ENCODE measurements at places on chromosomes 7 and 10.
A peak's percentile ranks its signal among the peaks of the same experiment; 100 is the strongest.

DNA sequence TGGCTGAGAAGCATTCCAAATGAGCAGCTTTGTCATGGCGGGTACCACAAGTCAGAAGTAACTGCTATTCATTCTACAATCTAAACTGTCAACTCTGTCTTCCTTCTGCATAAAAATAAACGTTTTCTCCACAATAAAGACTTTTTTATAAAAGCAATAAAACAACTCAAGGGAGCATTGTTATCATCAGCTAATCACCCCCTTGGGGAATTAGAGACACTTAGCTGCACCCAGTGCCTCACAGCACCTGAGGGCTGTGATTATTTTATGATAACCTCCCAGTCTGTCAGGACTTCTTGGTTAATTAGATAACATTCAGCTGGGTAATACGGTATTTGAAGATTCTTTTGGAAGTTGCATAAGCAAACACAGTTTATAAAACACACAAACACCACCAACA, 155.6 kb downstream of the PPP1R3A start:
- no peak for DNase-seq

- no peak for DNase-seq
Measured at GRCh38 chr7:96167424-96167823, 154.5 kb downstream of the SLC25A13 start.

DNA sequence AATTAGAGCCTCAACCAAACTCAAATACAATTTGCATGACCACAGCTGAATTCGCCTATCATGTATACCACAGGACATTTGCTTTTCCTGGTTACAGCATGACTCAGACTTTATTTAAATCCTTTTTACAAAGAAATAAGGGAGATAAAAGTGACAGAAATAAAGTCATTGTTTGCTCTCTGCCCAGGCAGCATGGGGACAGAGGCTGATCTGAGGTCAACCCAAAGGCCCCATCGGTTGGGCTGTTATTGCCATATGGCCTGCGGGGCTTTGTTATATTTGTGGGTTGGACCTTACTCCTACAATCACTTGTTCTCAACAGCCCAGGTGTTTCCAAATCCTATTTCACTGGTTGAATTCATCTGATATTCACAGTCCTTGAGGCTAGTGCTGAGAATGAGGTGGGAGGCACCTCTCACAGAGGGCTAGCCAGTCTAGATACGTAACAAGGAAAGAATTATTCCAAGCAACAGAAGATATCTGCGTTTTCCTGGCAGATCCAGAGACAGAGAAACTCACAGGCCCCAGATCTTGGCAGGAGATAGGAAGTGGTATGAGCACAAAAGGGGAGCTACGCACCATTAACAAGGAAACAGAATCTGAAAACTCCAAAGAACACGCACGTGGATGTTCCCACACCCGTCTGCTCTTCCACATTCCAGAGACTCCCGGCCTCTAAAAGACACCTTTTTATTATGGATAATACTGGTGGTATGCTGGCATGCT, 117.3 kb downstream of the HIPK2 start:
- no peak for DNase-seq

GRCh38 chr7:101875283-101875846, 57.9 kb downstream of the CUX1 start:
- no peak for DNase-seq

DNA sequence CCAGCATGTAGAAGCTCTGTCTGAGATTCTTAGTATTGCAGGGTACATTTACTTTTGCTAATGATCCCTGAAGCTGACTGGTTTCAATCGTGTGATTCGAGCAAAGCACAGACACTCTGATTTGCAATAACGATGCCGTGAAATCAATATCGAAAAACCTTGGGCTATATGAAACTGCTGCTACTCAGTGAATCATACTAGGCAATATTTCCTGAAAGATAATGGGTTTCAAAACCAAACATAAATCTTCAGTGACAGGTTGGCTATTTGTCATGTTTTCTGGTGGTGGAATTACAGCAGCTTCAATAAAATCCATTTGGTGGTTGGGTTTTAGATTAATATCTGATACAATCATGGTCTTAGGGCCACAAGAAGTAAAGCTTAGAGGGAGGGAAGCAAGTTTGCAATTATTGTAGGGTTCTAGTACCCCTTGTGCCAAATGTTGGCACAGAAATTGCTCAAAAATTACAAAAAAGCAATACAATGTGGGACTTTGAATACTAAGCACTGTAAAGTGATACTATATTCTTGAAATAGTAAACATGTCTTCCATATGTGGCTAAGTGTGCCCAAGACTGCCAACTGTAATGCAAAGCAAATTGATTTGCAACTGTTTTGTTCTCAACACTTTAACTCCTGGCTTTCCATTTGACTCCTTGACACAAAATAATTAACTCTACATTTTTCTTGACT, 112.4 kb upstream of the JAZF1 start:
- no peak for DNase-seq

DNA sequence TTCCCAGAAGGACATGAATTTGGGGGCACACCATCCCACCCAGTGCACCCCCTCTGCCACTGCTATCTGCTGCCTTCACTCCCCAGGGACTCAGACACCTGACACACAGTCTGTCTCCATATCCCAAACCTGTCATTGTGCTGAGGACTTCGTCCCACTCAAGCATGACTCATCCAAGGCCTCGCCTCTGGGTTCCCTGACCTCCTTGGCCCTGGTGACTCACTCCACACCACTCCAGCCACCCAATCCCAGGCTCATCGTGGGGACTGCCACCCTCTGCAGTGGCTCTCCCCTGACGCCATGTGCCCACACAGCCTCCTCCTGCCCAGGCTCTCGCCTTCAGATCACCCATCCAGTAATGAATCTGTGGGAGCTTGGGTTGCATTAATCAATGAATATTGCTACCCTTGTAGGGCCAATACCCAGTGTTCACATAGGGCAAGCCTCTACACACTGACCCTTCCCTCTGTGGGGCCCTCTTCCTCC, 6.6 kb upstream of the INSIG1 start:
- DNase-seq, result peak; percentile 57

DNA sequence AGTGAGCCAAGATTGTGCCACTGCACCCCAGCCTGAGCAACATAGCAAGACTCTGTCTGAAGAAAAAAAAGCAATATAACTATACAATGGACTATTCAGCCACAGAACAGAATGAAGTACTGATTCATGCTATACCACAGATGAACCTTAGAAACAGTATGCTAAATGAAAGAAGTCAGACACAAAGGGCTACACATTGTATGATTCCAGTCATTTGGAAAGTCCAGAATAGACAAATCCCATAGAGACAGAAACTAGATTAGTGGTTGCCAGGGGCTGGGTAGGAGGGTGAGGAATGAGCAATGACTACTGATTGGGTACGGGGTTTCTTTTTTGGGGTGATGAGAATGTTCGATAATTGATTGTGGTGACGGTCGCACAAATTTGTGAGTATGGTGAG, 9.6 kb upstream of the CFAP70 start:
- DNase-seq, result no peak

GRCh38 chr7:140263277-140263676, 86.5 kb upstream of the KDM7A start:
- no peak for DNase-seq

GRCh38 chr10:102395400-102396316, at the start of gene NFKB2:
Gene NFKB2 (plus strand): TSS chr10:102395705. CDS start chr10:102395960, 255 bp downstream.
- peak; percentile 88 for DNase-seq

- no peak for DNase-seq
Measured at GRCh38 chr10:62830679-62831078, 14.5 kb upstream of the EGR2 start.

DNA sequence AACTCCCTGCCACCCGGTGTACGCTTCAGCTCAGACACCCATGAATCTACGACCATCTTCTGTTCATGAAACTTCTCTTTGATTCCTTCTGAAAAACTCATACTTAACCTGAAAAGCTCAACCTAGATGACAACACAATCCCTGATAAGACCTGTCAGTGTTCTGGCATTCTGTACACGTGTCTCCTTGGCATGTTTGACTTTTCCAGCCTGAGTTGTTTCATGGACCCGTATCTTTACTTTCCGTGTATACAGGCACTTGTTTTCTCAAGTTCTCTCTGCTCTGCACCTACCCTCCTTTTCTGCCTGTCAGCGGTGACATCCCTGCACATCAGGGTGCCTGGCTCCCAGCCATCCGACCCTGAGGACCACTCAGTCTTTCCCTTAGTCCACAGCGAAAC, 103.3 kb downstream of the LARP4B start:
- DNase-seq, result no peak

DNA sequence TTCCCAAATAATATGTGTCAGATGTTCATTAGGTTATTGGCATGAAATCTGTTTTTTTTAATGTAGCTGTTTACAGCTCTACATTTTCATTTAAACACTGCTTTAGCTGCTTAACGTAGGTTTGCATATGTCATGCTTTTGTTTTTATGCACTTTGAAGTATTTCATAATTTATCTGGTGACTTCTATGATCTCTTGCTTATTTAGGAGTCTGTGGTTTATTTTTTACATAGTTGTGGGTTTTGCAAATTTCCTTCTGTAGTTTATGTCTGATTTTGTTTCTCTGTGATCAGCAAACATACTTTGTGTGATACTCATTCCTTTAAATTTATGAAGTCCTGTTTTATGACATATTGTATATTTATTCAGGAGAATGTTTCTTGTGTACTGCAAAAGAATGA, 606.5 kb upstream of the PFKP start:
- no peak for DNase-seq

DNA sequence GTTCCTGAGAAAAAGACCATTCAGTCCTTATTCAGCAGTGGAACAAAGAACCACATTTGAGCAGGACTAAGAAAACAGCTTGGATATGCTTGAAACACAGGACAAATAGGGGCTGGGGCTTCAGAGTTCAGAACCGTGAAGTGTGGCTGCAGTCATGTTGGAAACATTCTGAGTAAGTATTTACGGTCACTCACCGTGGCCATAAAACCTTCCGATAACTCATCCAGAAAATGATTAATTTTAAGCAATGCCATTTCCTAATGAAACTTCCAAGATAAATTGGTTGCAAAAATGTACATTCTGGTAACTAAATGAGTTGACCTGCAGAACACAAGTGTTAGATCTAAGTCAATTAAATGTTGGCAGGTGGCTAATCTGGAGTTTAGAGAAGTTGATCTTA, 279.2 kb downstream of the CXCL12 start:
- no peak for DNase-seq

DNA sequence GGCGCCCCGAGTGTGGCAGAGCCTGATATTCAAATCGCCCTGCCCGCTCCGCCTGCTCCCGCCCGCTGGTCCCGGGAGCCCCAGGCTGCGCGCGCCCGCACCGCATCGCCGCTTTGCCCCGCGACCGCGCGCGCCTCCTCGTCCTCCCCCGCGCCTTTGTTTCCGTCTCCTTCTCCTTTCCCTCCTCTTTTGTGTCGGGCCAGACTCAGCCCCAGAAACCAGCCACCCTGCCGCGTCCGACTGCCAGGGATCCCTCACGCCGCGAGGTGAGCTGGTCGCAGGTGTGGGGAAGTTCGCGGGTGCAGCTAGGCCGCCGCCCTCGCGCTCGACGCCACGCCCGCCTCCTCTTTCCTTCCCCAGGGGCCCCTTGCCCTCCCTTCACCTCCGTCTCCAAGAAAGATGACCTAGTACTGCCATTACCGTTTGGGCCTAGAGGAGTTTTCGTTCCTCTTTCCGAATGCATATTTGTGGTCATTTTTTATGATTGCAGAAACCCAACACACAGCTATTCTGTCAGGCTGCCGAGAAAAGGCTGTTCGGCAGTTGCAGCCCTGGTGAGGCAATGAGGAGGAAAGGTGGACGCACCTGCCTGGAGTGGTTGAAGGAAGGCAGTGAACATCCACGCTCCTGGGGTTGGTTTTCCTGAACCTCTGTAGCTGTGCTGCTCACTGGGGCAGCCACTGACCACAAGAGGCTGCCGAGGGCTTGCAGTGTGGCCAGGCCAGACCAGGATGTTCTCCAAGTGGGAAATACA, 107.3 kb downstream of the SNX10 start:
- DNase-seq, result peak; percentile 28

GRCh38 chr7:157540606-157541294, 203.9 kb downstream of the DNAJB6 start:
- DNase-seq, result no peak

Data from iris pigment epithelial cell (primary cell).